ENCODE measurements at places on chromosomes 13 and 19. TPM values are rescaled to one million over a fixed set of nuclear protein-coding genes. Genes with fewer than 3 reads are reported as not detected.

The COMMD6 gene
- total RNA-seq: 254 TPM

The HSPB6 gene
- total RNA-seq: not detected

The GARIN5A gene
- total RNA-seq: 0.61 TPM

The VSIG10L gene
- 0.26 TPM for total RNA-seq

The ATP1A3 gene
- 3.5 TPM for total RNA-seq

The PABPC3 gene
- 1.3 TPM for total RNA-seq

Data from CD4-positive, alpha-beta memory T cell (primary cell).